Heart right ventricle (tissue), 16 donors: ENCODE measurements at places on chromosomes 2 and 18.

- no peak for DNase-seq
Observed at GRCh38 chr2:105822186-105822585, 77.5 kb downstream of the NCK2 start.

- no peak for DNase-seq
Observed at GRCh38 chr2:21070341-21071257, 26.7 kb upstream of the APOB start.

DNA sequence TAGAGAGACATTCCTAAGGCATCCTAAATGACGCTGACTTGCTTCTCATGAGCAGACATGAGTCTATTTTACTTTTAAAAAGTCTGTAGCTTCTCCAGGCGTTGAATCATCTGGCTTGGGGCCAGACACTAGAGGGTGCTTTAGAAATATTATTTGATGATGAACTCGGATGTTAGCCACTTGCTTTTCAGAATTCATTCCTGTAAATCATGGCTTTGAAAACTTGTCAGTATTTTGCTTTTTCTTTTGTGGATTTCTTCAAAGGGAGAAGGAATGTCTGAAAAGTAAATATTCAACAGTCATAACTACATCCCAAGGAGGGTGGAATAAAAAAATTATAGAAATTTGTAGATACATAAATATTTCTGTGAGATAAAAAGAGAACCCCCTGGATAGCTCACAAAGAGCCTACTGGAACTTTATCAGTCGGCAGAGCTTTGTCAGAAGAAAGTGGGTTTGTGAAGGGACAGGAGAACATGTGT, 370.8 kb downstream of the OSR1 start:
- peak; percentile 81 for DNase-seq

GRCh38 chr2:202015471-202015870, 18.2 kb upstream of the FZD7 start:
- DNase-seq, result no peak
